ENCODE measurements at places on chromosomes 6 and 20.

GRCh38 chr20:3283222-3283820, 44.3 kb upstream of the SLC4A11 start:
- no peak for DNase-seq

DNA sequence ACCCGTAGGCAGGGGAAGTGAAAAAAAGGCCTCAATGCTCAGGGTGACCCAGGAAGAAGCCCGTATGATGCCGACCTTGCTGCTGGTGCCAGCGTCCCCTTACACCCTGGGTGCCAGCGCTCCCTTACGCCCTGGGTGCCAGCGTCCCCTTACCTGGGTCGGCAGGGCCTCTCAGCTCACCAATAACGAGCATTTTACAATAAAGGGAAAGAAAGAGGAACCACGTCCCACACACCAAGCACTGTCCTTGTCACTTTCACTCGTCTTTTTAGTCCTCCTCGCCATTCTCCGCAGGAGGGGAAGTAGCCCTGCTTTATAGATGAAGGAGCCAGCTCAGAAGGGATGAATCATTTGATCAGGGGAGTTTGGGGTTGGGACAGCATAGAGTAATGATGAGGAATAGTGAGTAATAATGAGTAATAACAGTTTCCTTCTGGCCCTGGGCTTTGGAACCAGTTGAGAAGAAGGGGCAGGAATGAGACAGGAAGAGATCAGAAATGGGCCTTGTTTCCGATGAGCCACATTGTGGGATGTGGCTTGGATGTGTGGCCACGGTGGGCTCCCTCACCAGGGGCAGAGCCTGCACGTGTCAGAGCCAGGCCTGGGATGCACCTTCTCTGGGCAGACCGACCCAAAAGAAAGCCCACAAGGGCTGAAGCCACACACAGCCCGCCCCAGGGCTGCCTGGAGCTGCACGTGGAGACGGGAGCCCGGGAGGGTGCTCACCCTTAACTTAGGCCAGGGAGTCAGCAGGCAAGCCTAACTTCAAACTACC, 75.7 kb downstream of the SYNJ2 start:
- no peak for DNase-seq

DNA sequence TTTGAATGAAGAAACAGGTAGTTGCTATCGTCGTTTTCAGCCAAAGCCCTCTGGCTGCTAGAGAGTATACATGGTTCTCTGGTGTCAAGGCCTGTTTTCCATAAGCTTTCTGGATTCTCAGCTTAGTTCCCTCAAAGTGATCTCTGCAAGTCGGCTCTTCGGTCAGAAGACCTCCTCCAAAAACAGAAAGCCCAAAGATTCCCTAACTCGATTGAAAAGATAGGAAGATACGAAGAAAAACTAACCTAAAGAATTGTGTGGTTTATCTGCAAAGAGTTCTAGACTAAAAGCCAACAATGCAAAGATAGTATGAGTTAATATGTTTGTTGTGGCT, 545 bp upstream of the ASCC3 start:
- DNase-seq, result no peak

DNA sequence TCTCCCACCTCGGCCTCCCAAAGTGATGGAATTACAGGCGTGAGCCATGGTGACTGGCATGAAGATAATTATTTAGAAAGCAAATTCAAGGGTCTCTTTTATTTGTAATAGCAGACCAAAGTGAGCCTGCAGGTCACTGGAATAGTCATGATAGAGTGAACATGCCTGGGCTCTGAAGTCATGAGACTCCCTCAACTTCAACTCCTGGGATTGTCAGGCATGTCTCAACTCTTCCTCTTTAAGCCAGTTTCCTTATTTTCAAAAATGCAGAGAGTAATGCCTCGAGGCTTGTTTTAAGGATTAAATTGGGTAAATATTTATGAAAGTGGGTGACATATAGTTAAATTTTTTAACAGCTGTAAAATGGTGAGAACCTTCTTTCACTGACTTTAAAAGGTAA, 22.7 kb upstream of the HECA start:
- no peak for DNase-seq

DNA sequence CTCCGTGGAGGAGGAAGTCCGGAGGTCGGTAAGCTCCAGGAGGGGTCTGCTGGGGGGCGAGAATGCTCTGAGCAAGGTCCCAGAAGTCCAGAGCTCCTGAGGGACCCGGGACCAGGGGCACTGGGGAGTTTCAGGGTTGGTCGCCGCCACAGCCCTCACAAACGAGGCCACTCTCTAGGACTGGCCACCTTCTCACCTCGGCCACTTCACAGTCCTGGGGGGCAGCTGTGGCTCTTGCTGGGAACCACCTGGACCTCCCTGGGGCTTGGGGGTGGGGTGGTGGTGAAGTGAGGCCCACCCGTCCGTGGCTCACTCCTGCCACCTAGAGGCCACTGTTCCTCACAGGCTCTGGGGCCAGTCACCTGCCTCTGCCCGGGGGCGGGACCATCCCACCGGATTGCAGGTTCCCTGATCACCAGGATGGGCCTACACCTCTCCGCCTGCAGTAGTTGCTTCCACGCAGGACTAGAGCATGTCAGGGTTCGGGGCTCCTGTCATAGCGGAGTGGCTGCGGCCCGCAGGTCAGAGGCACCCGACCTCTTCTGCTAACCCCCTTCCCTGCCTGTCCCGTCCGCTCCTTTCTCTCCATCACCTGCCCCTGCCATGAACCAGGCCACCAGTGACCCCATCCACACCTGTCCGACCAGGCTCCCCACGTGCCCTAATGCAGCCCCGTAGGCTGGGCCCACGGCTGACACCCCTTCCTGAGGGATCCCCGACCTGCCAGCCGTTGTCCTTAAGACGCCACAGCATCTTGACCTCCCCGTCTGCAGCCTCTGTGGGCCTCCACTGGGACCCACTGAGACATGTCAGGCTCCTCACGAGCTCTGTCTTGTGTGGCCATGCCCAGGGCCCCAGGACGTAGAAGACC, 5.1 kb upstream of the TCEA2 start:
- peak; percentile 53 for DNase-seq

DNA sequence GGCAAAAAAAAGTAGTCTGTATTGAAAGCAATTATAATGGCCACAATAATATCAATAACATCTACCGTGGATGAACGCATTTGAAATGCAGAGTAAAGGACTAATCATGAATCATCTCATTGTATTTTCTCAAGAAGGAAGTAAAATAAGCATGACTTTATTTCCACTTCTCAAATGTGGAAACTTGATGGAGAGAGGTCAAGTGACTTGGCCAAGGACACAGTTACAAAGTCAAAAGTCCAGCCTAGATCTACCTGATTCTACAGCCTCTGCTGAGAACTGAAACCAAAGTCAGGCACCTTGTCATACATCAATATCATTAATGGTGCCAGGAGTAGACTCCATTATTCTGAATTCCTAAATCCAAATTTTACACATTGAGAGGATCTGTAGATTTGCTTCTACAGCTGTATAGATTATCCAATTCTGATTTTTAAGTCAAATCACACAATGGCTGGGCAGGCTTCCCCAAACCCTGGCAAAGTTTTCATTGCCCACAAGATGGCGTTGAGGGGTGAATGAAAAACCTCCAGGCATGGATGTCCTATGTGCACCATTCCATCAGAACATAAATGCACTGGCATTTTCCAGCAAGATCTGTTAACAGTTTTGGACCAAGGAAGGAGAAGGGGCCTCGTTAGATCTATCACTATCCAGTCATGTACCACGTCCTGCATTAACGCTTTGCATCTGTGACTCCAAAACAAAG, 423.1 kb downstream of the MAFB start:
- DNase-seq, result no peak

- DNase-seq, result no peak
Measured at GRCh38 chr6:3372912-3373554, 83.8 kb downstream of the SLC22A23 start.

GRCh38 chr6:6966127-6966526, 141.6 kb upstream of the RREB1 start:
- no peak for DNase-seq

GRCh38 chr20:58570204-58570859, 55.1 kb upstream of the APCDD1L start:
- no peak for DNase-seq

Data from NCI-H1930 (cell line).